ENCODE measurements at places on chromosomes 16 and 17.

- no peak for DNase-seq
These were observed 16.5 kb upstream of the EEF2K start for GRCh38 chr16:22189473-22190080.

GRCh38 chr17:799261-799660, 17.1 kb downstream of the MRM3 start:
- DNase-seq, result no peak

DNA sequence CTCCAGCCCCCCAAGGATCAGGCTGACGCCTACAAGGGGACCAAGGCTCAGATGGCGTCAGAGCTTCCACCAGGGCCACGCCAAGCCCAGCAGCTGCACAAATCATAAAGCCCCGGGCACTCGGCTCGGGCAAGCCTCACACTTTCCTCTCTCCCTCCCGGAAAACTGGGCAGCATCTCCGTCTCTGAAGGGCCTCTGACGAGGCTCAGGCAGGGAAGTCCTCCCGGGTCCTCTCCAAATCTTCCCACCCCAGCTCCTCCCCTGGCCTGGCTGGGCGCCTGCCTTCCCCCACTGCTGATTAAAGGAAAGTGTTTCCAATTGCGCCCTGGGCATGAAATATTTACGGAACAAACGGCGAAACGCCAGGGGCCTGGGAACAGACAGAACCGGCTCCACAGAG, 38.5 kb downstream of the PIEZO1 start:
- no peak for DNase-seq

GRCh38 chr16:88333848-88334777, 48.6 kb upstream of the ZNF469 start:
- no peak for DNase-seq

DNA sequence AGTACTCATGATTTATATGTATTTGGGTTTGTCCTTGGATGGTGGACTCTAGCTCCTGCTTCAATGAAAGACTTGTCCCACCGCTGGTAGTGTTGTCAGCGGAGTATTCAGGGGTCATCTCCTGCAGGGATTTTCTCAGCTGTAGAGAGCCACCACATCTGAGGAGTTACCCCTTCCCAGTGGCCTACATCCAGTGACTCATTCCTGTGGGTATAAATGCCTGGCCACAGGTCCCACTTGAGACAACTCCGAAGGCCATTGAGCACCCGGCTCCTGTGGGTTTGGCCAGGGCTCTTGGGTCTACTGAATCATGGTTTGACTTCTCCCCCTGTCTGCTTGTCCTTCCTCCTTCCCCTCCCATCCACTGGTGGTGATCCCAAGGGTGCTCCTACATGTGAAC, 34.6 kb upstream of the WSB1 start:
- no peak for DNase-seq

GRCh38 chr17:8481089-8481488, 45.4 kb downstream of the NDEL1 start:
- DNase-seq, result no peak

- no peak for DNase-seq
These were observed 256.9 kb downstream of the C16orf95 start for GRCh38 chr16:87060034-87060986.

- no peak for DNase-seq
These were observed 2.2 kb upstream of the MAP2K6 start for GRCh38 chr17:69412251-69412671.

DNA sequence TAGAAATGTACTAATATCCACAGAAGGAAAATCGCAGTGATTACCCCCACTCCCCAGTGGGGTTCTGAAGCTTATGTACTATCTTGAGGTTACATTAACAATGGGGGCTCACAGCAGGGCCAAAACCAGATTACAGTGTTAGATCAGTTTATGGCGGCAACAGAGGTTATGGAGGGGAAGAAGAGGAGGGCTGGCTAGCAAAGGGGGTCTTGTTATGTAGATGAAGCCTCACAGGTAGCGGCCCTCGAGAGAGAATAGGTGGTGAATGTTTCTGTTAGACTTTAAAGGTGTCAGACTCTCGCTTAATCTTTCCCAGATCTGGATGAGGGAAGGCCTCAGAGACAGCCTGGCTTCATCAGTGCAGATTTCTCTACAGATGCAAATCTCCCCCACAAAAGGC, 22.2 kb downstream of the RNF112 start:
- DNase-seq, result no peak

GRCh38 chr17:55291114-55291507, 26.4 kb downstream of the HLF start:
- DNase-seq, result no peak

GRCh38 chr16:26840691-26841090, 226.0 kb upstream of the C16orf82 start:
- DNase-seq, result no peak

GRCh38 chr16:46736695-46737094, 11.4 kb downstream of the MYLK3 start:
- DNase-seq, result no peak
